NCI-H2227 treated with DMSO at 0.1 percent for 48 hours (cell line): ENCODE measurements at places on chromosomes 7 and 10.

DNA sequence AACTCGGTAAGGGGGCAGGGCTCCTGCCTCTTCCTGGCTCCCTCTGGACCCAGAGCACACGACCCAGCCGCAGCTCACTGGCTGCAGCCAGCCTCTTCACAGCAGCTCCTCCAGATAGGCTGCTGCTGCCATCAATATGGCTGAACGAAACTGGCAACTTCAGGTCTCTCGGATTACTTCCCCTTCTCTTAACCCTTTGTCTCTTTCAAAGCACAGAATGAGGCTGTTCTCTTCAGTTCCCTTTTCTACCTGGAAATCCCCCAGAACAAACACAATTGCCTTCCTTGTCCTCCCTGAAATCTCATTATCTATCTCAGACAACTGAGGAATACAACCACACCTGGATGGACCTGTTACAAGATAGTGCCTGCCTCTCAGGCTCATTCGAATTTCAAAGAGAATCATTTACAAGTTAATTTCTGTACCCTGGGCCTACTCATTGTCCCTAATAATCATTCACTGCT is 193.4 kb upstream of the MBL2 start:
- no peak for DNase-seq

GRCh38 chr7:156773966-156774365 is 119.0 kb downstream of the LMBR1 start:
- no peak for DNase-seq

DNA sequence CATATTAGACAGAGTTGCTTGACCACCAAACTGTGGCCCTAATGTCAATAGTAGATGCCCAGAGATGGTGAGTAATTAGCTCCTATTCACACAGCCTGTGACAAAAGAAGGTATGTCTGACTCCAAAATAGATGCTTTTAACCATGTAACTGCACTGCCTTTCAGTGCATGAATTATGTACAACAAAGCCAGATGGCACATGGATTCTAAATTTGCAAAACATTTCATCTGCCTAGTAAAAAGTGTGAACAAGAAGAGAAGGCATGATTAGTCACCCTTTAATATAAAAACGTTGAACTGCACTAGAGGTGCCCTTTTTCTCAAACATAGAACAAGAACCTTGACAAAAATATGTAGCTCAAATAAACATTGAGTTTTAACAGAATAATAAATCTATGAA is 35.5 kb upstream of the PTPRZ1 start:
- DNase-seq: no peak

- no peak for DNase-seq
Observed at GRCh38 chr7:108132551-108133265, 2.5 kb upstream of the LAMB4 start.

DNA sequence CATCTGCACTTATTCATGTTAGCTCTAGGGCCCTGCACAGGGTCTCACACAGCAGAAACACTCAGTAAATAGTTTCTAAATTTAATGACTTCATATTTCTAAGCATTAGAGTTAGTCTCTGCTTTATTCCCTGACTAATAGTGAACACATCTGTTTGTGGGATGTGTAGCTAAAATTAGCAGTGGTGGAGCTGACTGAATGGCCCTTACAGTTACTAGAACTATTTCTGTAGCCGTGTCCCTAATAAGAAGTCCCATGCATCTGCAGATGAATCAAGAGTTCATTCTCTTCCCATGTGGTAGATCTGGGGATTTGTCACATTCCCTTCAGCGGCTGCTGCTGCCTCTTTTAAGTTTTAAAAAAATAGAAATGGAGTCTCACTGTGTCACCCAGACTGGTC is 11.7 kb downstream of the MAP3K8 start:
- DNase-seq: no peak

DNA sequence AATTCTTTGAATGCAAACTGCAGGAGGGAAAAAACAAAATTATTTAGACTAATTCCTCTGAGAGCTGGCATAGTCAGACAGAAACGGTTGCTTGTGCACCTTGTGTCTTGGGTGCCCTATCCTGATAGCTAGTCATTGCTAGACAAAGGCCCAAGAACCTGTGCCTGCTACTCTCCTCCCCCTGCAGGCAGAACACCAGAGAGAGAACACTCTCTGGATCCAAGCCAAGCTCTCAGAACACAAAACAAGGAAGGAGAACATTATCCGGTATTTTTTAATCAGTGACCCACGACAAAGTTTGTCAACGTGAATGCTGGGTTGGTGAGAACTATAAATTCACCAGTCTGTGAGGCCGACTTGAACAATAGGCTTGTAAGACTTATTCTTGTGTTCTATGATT is 18.8 kb upstream of the PPP1R9A start:
- peak; percentile 20 for DNase-seq

DNA sequence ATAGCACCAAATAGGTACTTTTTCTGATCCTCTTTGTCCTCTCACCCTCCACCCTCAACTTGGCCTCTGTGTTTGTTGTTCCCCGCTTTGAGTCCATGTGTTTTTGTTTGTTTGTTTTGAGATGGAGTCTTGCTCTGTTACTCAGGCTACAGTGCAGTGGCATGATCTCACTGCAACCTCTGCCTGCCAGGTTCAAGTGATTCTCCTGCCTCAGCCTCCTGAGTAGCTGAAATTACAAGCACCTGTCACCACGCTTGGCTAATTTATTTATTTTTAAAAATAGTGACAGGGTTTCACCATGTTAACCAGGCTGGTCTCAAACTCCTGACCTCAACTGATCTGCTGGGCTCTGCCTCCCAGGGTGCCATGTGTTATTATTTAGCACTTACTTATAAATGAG is 5.3 kb downstream of the ZNF273 start:
- no peak for DNase-seq

- DNase-seq: no peak
Observed at GRCh38 chr10:101649525-101650085, 45.4 kb downstream of the FBXW4 start.

DNA sequence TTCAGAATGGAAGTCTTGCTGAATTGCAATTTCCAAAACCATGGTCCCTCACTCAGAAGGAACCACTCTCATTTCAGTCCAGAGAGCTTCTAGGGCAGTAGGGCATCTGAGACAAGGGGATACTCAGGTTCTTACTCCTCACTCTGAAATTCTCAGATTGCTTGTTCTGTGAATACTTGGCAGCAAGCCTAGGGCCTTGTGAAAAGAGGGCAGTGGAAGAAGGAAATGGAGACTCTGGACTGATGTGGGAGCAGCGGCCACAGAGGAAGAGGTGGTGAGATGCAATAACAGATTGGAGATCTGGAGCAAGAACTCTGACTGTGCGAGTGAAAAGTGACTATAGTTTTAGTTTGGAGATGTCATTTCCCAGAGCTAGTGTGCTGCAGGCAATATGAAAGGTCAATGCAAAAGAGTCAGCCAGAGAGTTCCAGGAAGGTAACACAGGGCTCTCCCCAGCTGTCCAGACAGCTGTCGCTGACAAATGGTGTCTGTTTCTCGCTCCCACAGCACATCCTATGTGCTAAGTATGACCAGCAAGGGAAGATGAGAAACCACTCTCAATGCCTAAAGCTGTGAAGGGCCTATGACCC is 291.6 kb upstream of the KIAA1217 start:
- DNase-seq: no peak

- DNase-seq: no peak
Observed at GRCh38 chr10:94963901-94964300, 25.4 kb downstream of the CYP2C9 start.

GRCh38 chr10:11411926-11412545 is 199.4 kb downstream of the USP6NL start:
- no peak for DNase-seq

DNA sequence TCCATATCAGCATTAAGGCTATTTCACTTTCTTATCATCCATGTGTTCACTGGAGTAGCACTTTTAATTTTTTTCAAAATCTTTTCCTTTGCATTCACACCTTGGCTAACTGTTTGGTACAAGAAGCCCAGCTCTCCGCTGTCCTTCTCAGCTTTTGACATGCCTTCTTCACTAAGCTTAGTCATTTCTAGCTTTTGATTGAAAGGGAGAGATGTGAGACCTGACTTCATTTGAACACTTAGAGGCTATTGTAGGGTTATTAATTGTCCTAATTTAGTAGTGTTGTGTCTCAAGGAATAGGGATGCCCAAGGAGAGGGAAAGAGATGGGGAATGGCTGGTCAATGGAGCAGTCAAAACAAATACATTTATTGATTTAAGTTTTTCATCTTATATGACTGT is 350.0 kb downstream of the CXCL12 start:
- no peak for DNase-seq

GRCh38 chr7:7718492-7718891 is at the start of gene RPA3:
TSS of gene RPA3 (minus strand) at chr7:7718607. CDS start at chr7:7640418, 78,189 bp downstream.
- DNase-seq: no peak

GRCh38 chr10:92087750-92088395 is 164.3 kb downstream of the BTAF1 start:
- peak; percentile 63 for DNase-seq

DNA sequence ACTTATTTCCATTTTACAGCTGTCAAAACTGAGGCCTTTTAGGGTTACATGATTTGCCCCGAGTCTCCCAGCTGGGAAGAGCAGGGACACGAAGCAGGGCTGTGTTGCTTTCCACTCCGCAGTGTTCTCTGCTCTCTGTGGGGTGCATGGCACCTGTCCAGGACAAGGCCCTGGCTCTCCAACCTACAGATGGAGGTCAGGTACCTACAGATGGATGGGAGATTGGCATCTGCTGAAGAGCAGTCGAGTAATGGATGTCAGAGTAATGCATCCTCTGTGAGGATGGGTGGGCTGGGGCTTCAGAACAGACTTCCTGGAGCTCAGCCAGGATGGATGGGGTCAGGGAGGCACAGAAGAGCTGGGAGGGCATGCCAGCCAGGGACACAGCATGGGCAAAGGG is 85.0 kb downstream of the EMX2 start:
- DNase-seq: no peak

DNA sequence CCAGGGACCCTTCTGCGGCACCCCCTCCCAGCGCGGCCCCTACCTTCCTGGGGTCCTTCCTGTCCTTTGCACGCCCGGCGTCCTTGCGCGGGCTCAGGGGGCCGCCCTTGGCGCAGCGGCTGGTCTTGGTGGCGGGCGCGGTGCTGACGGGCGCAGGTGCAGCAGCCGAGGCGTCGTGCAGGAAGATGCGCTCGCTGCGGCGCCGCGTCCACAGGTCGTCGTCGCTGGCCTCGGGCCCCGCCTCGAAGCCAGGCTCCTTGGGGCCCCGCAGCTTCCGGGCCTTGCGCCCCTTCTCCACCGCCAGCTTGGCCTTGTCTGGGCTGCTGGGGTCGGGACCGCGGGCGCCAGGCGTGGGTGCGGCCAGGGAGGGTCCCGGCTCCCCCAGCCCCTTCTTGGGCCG is 49.8 kb downstream of the SLC29A4 start:
- no peak for DNase-seq

DNA sequence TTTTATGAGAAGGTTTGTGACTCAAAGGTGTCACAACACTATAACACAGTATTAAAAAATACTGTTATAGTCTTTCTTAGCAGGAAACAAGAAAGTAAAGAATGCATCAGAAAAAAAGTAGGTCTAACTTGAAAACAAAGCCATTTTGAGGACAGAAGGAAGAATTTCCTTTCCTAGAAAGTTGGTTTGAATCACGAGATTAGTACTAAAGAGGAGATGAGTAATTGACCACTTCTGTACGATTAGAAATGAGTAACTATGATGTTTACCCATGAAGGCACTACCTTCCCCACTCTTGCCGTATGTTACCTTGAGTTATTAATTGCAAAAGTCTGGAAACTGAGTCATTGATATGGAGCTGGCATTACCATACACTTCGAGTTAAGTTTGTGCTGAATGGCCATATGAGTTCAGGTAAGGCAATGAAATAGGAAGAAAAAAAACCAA is 65.2 kb downstream of the FAM185A start:
- DNase-seq: no peak

DNA sequence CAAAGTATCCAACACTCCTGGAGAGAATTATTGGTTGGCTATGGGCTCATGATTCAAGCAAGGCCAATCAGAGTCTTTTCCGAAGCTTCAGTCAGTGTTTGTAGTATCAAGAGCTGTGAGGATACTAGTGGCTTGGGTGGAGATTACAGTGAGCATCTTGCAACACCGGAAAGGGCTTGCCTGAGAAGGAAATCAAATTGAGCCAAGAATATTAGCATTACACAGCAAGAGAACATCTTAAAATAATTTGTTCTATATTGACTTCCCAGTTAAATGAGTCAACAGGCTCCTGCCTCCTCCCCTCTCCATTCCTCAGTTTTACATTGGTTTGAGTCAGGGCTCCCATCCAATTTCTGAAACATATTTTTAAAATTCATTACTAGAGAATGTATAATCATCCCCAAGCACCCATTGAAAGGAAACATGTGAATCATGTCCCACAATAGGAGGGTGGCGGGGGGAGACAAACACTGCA is 127.4 kb downstream of the ELAPOR2 start:
- DNase-seq: no peak

DNA sequence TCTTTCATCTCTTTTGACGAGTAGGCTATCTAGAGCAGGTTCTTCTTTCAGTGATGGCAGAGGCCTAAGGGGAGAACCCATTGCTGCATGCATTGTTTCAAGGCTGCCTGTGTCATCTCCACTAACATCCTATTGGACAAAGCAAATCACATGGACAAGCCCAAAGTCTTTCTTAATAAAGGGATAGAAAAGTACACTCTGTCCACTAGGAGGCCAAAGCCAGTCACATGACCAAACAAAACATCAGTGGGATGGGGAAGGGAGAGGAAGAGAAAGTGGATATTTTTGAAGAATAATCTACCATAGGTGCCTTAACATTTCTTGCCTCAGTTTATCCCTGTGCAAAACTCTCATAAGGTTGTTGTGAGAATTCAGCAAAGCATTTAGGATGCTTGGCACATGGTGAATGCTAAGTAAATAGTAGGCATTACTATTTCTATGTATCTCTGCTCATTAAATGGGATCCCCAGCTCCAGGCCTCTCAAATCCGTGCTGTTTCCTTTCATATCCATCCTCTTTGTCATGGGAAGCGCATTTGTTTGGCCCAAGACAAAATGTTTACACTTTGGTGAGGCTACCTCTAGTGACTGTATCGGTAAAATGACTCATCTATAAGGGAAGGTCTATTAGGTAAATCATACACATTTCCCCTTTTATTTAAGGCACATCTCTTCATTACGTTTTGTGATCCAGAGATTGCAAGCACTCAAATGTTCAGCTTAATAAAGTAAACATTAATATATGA is 16.7 kb upstream of the CADPS2 start:
- DNase-seq: no peak

GRCh38 chr10:36331121-36331520 is 689.0 kb upstream of the FZD8 start:
- DNase-seq: no peak

- DNase-seq: no peak
Observed at GRCh38 chr10:101941871-101942270, 98.3 kb upstream of the KCNIP2 start.

DNA sequence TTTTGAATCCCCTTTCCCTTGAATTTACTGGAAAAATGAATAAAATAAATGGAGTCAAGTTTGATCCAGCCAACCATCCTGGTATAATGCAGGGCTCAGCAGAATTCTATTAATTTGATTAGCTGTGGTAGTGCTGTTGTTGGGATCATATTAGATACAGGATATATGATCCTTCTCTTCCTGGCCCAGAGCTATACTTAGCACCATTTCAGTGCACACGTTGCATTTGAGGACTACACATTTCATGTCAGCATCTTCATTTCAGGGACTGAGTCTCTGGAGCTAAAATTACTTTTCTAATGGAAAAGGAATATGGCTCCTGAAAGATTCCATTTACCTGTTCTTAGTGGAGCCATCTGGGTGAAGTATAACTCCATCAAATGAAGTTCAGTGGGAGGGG is 240.3 kb downstream of the BMPER start:
- no peak for DNase-seq
